ENCODE measurements at places on chromosomes 3 and 15.

GRCh38 chr3:178966299-178967176 is 105.1 kb downstream of the ZMAT3 start:
- DNase-seq, result no peak

DNA sequence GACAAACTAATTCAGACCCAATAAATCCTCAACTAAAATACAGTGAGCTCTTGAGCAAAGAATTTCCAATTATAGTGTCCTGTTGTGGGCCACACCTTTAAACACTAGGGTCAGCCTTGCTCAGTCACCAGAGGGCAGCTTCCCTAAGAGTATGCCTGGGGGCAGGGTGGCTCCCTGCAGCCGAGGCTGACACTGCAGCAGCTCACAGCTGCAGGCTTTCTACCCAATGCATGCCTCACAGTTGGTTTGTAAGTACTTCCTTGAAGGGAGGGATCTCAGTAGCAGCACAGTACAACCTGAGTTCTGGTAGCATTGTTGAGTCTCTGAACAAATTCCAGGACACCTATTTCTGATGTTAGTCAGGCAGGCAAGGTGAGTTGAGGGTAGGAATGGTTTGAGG is 335.6 kb downstream of the TUSC7 start:
- no peak for DNase-seq

- DNase-seq, result peak; percentile 32
Measured at GRCh38 chr3:195859061-195859845, 47.5 kb upstream of the MUC4 start.

DNA sequence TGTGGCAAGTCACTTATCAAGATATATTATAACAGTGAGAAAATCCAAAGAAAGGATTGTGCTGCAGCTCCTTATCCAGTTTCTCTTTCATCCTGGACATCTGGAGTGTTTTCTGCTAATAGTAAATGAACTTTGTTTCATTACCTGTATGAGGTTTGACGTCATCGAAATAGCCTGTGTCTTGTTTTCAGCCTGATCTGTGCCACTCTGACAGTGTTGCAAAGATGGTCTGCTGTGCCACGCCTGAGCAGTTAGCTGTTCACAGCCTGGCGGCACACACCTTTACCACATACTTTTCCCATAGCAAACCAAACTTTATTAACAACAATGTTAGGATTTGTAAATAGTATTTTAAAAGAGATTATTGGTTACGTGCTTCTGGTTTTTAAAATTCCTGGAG is 34.0 kb downstream of the YEATS2 start:
- no peak for DNase-seq

DNA sequence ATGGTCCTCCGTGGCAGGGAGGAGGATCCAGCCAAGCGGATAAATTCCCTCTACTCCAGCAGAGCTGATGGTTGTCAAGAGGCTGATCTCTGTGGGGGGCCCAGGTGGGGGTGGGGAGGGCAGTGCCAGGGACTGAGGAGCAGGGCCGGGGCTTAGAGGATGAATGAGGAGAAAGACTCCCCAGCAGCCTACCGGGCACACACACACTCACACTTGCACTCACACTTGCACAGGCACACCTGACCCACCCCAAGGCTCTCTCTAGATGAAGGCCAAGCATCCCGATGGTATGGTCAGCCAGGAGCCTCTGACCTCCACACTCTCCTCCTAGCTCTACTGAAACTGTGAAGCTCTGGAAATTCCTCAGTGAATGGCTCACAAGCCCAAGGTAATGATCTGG is 131.3 kb upstream of the PRR20G start:
- no peak for DNase-seq

- no peak for DNase-seq
Measured at GRCh38 chr15:57827971-57828370, 121.5 kb downstream of the POLR2M start.

DNA sequence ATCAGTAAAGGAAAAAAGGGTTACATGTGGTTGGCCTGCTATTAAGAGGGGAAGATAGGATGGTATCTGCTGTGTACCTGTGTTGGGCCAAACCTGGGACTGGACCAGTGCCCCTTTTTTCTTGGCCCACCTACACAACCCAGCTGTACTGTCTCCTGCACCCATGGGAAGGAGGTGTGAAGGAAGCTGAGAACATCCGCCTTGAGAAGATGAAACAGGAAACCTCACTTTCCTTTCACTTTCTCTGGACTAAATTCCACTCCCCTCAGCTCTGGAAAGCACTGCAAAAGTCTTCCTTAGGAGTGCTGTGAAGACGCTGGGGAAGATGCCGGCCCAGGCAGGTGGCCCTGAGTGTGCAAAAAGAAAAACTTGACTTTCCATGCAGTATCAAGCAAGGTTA is 37.6 kb downstream of the LRRN1 start:
- DNase-seq, result no peak

- DNase-seq, result no peak
Measured at GRCh38 chr3:150889106-150889505, 16.1 kb downstream of the MINDY4B start.

GRCh38 chr15:43169888-43170287 is 15.3 kb upstream of the CCNDBP1 start:
- no peak for DNase-seq

- no peak for DNase-seq
Measured at GRCh38 chr3:53274938-53275605, 19.2 kb upstream of the TKT start.

DNA sequence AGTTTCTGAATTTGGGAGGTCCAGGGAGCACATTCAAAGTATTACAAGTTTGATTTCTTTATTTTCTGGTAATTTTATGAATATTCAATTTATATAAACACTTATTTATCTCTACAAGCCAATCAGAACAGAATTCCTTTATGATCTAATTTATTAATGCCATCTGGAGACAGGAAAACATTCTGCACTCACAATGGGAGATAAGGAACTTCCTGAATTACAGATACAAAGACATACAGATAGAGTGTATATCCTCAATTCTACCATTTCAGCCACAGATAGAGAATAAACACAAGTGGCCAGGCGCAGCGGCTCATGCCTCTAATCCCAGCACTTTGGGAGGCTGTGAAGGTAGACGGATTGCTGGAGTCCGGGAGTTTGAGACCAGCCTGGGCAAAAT is 86.0 kb downstream of the IQCH start:
- no peak for DNase-seq

DNA sequence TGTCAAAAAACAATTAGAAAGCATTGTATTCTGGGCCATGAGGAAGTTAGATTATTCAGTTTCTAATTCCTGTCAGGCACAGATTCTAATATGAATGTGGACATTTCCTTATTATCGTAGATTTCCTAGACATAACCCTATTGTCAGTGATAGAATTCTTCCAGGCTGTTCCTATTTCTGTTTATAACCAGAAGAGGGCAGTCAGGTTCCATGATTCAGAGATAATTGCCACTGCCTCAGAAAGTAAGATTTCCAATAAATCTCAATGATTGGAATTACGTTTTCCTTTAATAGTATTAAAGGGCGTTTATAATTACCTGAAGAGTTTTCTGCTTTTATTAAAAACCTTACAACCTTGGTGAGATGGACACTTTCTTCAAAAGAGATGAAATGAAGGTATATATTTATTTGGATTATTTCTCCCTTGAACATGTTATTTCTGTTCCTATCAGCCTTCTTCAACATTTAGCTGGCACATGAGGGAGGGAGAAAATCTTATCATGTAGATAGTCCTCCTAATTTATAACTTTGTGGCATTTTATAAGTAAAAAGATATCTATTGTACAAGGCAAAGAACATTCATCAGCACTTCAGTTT is 439.2 kb downstream of the MCTP2 start:
- DNase-seq, result no peak

GRCh38 chr3:139107424-139108252 is 62.9 kb upstream of the PRR23C start:
- no peak for DNase-seq

DNA sequence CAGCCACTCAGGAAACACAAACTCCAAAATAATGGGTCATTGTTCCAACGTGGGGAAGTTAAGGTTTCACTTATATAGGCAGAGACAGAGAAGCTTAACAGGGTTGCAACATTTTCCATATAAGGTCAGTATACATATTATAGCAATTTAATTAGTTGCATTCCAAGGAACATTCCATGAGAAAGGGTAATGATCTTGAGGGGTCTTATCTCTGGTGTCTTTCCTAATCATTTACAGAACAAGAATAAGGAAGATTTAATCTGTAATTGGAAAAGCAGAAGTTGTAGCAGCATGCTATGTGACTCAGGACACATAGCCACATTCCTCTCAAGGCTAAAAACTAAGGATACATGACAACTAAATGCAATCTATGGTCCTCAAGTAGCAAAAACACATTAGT is 4.9 kb downstream of the MNS1 start:
- DNase-seq, result no peak

- DNase-seq, result no peak
Measured at GRCh38 chr15:81026836-81027599, 26.3 kb downstream of the TLNRD1 start.

DNA sequence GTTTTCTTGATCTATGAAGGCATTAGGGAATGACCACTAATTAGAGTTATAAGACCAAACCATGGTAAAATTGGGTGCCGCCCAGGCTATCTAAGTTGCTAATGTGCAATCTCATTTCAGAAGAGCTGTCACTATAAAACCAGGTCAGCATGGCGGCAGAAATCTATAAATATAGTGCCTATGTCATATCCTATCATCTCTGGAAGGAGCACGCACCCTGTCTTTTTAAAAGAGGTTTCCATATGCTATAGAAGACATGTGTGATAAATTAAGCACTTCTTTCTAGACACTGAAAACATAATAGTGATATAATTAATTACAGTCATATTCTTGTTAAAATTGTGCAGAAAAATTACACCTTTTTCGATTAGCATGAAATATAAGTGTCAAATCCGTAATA is 152.0 kb upstream of the MDFIC2 start:
- DNase-seq, result no peak

- no peak for DNase-seq
Measured at GRCh38 chr3:66949898-66950297, 48.2 kb upstream of the KBTBD8 start.

DNA sequence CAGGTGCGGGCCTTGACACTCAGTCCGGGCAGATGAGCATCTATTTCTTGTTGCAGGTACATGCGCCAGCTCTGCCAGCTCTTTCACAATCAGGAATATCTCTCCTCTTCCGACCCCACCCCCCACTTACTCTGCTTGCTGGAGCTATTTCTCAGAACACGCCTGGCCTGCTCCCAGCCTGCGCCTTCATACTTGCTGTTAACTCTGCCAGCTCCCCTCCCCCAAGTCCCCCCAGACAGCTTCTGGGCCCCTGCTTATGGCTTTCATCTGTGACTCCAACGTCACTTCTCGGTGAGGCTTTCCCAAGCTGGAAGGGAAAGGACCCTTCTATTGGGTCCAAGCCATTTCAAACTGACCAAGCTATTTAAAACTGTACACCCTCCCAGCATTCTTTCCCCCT is 15.2 kb downstream of the MAGEF1 start:
- DNase-seq, result no peak

DNA sequence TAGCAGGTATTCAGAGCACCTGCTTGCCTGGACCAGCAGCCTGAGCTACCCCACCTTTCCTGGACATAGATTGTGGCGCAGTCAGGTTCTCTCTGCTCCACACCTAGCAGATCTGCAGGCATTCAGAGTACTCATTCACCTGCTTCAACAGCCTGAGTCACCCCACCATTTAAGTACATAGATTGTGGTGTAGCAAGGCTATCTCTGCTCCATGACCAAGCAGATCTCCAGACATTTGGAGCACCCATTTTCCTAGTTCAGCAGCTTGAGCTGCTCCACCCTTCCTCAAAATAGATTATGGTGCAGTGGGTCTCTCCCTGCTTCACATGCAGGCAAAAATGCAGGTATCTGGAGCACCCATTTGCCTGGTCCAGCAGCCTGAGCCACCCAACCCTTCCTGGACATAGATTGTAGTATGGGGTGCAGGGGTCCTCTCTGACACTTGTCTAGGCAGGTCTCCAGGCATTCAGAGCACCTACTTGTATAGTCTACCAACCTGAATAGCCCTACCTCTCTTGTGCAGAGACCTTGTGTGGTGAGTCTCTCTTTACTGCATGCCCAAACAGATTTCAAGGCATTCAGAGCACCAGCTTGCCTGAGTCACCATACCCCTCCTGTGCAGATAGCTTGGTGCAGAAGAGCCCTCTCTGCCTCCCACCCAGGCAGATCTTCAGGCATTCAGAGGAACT is 466.0 kb upstream of the THBS1 start:
- DNase-seq, result no peak

- no peak for DNase-seq
Measured at GRCh38 chr15:56608140-56608778, 125.0 kb downstream of the ZNF280D start.
